ENCODE measurements at places on chromosomes 6 and 20.
A peak's percentile ranks its signal among the peaks of the same experiment; 100 is the strongest.

GRCh38 chr20:47350181-47350550 lies 6.3 kb downstream of the ZMYND8 start:
- DNase-seq = no peak

DNA sequence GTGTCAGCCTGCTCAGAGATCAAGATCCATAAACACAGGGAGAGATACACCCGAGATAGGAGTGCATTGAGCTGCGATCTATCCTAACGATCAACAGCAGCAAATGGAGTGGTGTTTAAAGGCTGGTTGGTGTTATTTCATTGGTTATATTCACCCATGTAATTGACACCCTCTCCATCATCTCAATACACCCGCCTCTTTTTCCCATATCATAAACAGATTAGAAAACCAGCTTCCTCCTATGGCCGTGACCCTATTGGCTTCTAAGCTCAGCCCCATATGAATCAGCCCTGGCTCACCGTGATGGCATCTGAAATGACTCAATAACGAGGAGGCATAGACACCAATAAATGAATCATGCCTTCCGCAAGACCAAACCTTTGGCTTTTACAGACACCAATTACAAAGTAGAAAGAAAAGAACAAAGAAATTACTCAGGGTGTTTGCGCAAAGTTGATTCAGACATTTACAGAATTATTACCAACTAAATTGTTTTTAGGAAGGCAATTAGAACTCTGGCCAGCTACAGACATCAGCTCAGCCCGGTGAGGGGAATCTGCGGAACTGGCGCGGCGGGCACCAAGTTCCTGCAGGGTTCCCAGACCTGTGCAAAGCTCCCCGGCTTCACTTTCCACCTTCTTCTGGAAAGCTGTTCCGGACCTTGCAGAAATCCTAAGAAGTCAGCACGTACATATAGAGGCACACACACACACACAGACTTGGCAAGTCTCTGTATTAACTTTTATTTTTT lies 11.5 kb downstream of the PMEPA1 start:
- peak; percentile 59 for DNase-seq

DNA sequence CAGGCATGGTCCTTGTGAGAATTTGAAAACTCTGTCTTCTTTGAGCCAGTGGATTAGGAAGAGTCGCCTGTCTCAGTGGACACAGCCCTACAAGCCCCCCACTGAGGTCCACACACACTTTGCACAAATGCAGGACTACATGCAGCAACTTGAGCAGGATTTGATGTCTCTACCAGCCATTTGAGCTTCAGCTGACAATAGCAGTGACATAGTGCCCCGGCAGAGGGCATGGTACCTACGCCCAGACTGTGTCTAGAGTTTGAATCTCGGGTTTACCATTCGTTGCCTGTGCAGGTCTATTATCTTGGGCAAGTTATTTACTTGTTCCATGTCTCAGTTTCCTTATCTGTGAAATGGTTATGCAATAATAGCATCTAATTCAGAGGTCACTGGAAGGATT lies 580.1 kb downstream of the TFAP2B start:
- DNase-seq = no peak

GRCh38 chr6:33419580-33420490 lies at the start of gene SYNGAP1:
Gene SYNGAP1, plus strand, starts transcription at chr6:33420065. Its CDS starts 200 bp downstream, at chr6:33420265.
- no peak for DNase-seq

GRCh38 chr6:28081486-28081751 lies 1.1 kb downstream of the ZNF165 start:
- no peak for DNase-seq

DNA sequence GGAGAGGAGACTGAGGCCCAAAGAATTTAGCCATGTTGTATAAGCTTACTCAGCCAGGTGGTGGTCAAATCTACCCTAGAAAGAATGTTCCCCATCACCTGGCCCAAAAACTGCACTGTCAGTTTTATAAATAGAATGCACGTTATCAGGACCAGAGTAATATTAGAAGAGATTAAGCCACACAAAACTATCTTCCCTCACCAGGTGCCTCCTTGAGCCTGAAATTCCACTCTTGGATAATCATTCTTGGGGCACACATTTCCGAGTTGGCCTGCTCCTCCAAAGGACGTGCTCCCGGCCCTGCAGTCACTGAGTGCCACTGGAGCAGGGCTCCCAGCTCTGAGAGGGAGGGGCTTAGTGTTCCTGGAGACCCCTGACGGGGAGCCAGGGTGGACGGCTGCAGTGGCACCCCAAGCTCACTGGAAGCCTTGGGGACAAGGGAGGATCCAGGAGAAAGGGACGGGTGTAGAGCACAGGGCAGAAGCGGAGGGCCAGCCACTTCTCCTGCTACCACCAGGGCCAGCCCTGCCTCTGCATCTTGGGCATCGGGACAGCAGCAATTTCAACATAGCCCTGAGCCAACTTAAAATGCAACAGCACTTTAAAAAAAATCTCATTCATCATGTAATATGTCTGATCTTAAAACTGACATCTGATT lies 160.8 kb upstream of the QKI start:
- no peak for DNase-seq

- DNase-seq = no peak
Observed at GRCh38 chr6:150617062-150617461, 17.4 kb downstream of the PLEKHG1 start.

- no peak for DNase-seq
Observed at GRCh38 chr20:34689486-34689885, 12.6 kb upstream of the PIGU start.

DNA sequence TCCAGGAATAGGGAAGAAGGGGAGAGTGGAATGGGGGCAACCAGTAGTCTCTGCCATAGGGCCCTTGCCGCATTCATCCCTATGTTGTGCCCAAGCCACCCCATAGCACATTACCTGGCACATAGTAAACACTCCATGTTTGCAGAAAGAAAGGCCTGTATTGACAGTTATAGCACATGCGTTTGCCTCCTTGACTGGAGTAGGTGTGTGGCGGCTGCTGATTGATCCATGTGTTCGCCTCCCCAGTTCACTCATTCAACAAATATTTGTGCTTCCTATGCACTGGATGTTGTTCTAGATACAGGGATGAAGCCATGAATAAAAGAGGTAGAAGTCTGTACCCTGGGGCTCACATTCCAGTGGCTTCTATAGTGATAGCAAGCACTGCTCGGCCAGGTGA lies 19.8 kb upstream of the CCDC167 start:
- DNase-seq = no peak

DNA sequence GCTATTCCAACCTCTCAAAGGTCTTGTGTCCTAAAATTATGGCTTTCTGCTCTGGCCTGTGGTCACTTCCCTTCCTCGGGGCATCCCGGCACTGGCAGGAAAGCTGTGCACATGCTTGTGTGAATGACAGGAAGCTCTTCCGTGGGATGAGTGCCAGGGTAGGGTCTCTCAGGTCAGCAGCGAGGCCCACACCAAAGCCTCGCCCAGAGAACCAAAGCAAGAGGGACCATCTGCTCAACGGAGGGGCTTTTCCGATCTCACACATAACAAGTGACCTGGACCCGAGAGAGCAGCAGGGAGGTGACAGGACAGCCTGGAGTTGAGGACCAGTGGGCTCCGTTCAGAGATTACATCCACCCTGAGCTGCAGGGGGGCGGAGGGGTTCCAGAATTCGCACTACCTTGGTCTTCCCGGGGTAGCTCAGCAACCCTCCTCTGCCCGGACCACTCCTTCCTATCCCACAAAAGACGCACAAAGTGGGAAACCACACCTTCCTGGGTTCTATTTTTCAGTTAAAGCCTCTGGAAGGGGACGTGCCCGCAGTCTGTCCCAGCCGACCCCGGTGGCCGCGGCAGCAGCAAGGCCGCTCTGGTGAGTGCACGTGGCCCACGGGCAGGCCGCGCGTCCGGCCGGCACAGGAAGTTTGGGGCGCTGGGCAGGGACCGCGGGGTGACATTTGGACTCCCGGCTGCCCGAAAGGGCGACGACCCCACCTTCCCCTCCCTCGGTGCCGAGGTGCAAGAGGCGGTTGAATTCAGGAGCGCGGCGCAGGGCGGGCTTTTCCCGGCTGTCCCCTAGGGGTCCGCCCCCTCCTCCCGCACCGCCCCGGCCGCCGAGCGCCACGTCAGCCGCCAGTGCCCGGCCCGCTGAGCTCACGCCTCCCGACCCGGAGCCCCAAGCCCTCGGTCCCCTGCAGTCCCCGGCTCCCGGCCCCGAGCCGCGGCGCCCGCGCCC lies 988 bp downstream of the TXNDC5 start:
- DNase-seq = no peak

DNA sequence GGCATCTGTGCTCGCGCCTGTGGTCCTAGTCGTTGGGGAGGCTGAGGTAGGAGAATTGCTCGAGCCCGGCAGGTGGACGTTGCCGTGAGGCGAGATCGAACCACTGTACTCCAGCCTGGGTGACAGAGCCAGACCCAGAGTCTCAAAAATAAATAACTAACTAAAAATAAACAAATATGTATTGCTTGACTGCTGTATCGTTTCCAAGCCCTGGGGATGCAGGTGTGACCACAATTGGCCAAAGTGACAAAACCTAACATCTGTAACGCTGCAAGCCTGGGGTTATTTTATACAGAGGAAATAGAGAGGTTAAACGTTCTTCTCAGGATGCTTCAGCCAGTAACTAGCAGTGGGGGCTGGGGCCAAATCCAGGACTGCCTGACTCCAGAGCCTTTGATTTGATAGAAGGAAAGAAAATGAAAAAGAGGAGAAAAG lies 1.9 kb upstream of the SRSF3 start:
- DNase-seq = no peak
